ENCODE measurements at places on chromosomes 2 and 18. TPM values are rescaled to one million over a fixed set of nuclear protein-coding genes. Genes with fewer than 3 reads are reported as not detected.
A peak's percentile ranks its signal among the peaks of the same experiment; 100 is the strongest.

The SSB gene
- 79.0 TPM for total RNA-seq

The DYNC2LI1 gene
- total RNA-seq, result 5.1 TPM

GRCh38 chr2:147554521-147555107 is 290.2 kb upstream of the ACVR2A start:
- peak overlapping the region; percentile 27 for H3K27ac ChIP-seq
- peaks cover 6% of the 10 kb centered on the region for H3K4me1 ChIP-seq
- no peak overlapping the region for H3K4me3 ChIP-seq
- no peak for DNase-seq
- peaks cover 2% of the 10 kb centered on the region for H3K27me3 ChIP-seq
- no peaks in the 10 kb centered on the region for H3K36me3 ChIP-seq

GRCh38 chr2:150572194-150572766 is 84.8 kb upstream of the RND3 start:
- DNase-seq, result no peak
- H3K4me1 ChIP-seq, result no peaks in the 10 kb centered on the region
- H3K36me3 ChIP-seq, result no peaks in the 10 kb centered on the region
- H3K27me3 ChIP-seq, result no peaks in the 10 kb centered on the region
- H3K27ac ChIP-seq, result no peak overlapping the region

- no peak for DNase-seq
- no peaks in the 10 kb centered on the region for H3K36me3 ChIP-seq
- no peak overlapping the region for H3K4me3 ChIP-seq
These were observed 30.8 kb downstream of the GRHL1 start for GRCh38 chr2:9982248-9982647.

DNA sequence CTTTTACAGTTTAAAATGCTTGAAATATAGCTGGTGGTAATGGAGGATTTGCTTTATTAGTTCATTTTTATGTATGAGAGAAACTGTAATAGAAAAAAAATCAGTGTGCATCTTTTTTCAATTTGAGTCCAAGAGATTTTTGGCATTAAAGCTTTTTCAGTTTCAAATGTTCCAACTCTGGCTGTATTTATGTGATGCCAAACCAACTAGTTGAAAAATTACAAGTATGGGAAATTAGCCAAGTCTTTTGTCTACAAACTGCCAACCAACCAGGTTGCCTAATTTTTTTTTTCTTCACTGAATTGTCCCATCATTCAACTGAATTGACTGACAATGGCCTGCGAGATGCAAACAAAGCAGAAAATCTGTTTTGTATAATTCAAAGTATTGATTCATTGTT is 95.7 kb downstream of the ICOS start:
- no peaks in the 10 kb centered on the region for H3K27me3 ChIP-seq
- H3K4me3 ChIP-seq, result no peak overlapping the region
- no peak overlapping the region for H3K27ac ChIP-seq
- peaks cover 5% of the 10 kb centered on the region for H3K36me3 ChIP-seq
- peaks cover 11% of the 10 kb centered on the region for H3K4me1 ChIP-seq

GRCh38 chr2:204264085-204264553 is 281.2 kb upstream of the PARD3B start:
- peaks cover 42% of the 10 kb centered on the region for H3K27me3 ChIP-seq
- H3K36me3 ChIP-seq, result no peaks in the 10 kb centered on the region
- no peaks in the 10 kb centered on the region for H3K4me1 ChIP-seq
- no peak overlapping the region for H3K27ac ChIP-seq

DNA sequence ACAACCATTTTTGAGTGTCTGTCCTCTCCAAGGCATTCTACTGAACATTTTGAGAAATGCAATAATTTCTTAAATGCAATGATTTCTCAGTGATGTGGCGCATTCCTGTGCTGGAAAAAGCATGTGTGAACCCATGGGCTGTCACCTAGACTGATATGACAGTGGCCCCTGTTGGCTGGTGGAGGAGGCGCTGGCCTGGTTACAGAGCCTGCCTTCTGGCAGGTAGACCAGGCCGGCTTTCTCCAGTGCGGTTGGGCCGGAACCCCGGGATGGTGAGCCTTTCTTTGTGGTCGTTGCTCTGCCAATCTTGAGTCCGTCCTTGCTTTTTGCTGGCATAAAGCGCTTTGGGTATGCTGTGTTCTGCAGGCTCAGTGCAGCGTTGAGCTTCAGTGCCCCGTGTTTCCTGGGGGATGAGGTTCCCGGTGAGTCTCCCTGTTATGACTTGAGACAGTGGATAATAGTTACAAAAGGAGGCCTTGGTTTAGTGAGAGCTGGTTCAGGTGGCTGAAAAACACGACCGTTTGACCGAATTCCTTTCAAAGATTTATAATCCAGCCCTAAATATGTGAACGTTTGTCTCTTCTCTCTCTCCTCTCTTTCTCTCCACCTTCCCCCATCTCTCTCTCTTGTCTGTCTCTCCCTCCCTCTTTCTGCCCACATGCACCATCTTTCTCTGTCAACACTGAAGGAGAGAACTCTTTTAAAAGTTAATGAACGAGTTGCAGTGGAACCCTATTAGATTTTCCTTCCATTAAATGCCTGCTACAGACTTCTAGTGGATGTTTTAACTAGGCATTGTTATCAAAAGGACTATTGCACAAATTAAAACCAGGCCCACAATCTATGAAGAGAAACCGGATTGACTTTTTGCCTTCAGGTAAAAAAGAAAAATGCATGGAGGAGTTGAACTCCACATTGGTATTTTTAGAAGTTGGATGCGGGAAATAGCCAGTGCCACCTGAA is 34.0 kb downstream of the TSHZ1 start:
- peak; percentile 31 for DNase-seq
- no peaks in the 10 kb centered on the region for H3K27me3 ChIP-seq
- H3K27ac ChIP-seq, result peak overlapping the region; percentile 51

- H3K4me3 ChIP-seq, result no peak overlapping the region
- peaks cover 16% of the 10 kb centered on the region for H3K4me1 ChIP-seq
- peaks cover 15% of the 10 kb centered on the region for H3K36me3 ChIP-seq
- peak; percentile 3 for DNase-seq
- H3K27ac ChIP-seq, result no peak overlapping the region
- H3K27me3 ChIP-seq, result no peaks in the 10 kb centered on the region
These were observed 2.8 kb upstream of the GYPC start for GRCh38 chr2:126653109-126653508.

All from activated CD4-positive, alpha-beta T cell treated with anti-CD3 and anti-CD28 coated beads, Interleukin-2, amount 10 ng/mL, durations not matched to agents 7 days and 5 days (primary cell).